IMR-90 (cell line): ENCODE measurements at places on chromosomes 16 and 17. TPM values are rescaled to one million over a fixed set of nuclear protein-coding genes. Genes with fewer than 3 reads are reported as not detected.

Gene NCOR1
- 78.0 and 80.3 TPM in 2 replicates for total RNA-seq

Gene TP53TG3B
- not detected in 2 replicates for total RNA-seq

Gene KIF2B
- not detected in 2 replicates for total RNA-seq

Gene CCL17
- not detected in 2 replicates for total RNA-seq

Gene AOC2
- total RNA-seq = 0.28 and 0.36 TPM in 2 replicates

Gene MYH1
- total RNA-seq = not detected in 2 replicates

Gene MYCBPAP
- under 0.01 and 0.18 TPM in 2 replicates for total RNA-seq

Gene CA5A
- not detected in 2 replicates for total RNA-seq

Gene KLHL10
- total RNA-seq = under 0.01 and 0.18 TPM in 2 replicates

Gene TNS4
- 0.28 TPM in 1 of 2 replicates, not detected in the other for total RNA-seq

Gene SP6
- total RNA-seq = under 0.01 TPM in 2 replicates

Gene TNFRSF17
- total RNA-seq = not detected in 2 replicates

Gene EPX
- total RNA-seq = not detected in 2 replicates

Gene ERN2
- 0.54 TPM in 1 of 2 replicates, not detected in the other for total RNA-seq

Gene BAIAP3
- total RNA-seq = 0.36 and 0.56 TPM in 2 replicates

Gene MAPT
- under 0.01 and 0.18 TPM in 2 replicates for total RNA-seq

Gene TMEM88
- not detected in 2 replicates for total RNA-seq

Gene TLCD1
- total RNA-seq = 3.6 and 3.9 TPM in 2 replicates

Gene DCTN5
- total RNA-seq = 111 and 121 TPM in 2 replicates

Gene KRTAP17-1
- not detected in 2 replicates for total RNA-seq

Gene TNP2
- not detected in 2 replicates for total RNA-seq

Gene ZNF594
- 7.2 and 8.1 TPM in 2 replicates for total RNA-seq

Gene KRTAP16-1
- not detected in 2 replicates for total RNA-seq

Gene GGT6
- total RNA-seq = not detected in 2 replicates

Gene COPRS
- total RNA-seq = 123 and 141 TPM in 2 replicates

Gene SKAP1
- not detected in 2 replicates for total RNA-seq

Gene DLX3
- total RNA-seq = not detected in 2 replicates

Gene KRTAP3-1
- total RNA-seq = not detected in 2 replicates

Gene JUP
- 12.9 and 14.7 TPM in 2 replicates for total RNA-seq

Gene HEATR9
- total RNA-seq = not detected in 2 replicates

Gene OR1A1
- not detected in 2 replicates for total RNA-seq

Gene SPIRE2
- total RNA-seq = 0.56 and 0.72 TPM in 2 replicates

Gene CLDN6
- total RNA-seq = not detected in 2 replicates

Gene MYL4
- 0.28 TPM in 1 of 2 replicates, not detected in the other for total RNA-seq

Gene CRAMP1
- 3.2 and 3.9 TPM in 2 replicates for total RNA-seq

Gene NT5M
- total RNA-seq = 0.18 and 0.28 TPM in 2 replicates

Gene SPAG9
- total RNA-seq = 75.5 and 93.9 TPM in 2 replicates

Gene CRHR1
- not detected in 2 replicates for total RNA-seq

Gene CDH3
- not detected in 2 replicates for total RNA-seq

Gene SLFN12L
- total RNA-seq = under 0.01 and 0.18 TPM in 2 replicates

Gene ZFHX3
- total RNA-seq = 1.4 and 2.2 TPM in 2 replicates

Gene ARHGAP23
- 9.3 and 17.8 TPM in 2 replicates for total RNA-seq

Gene THRA
- total RNA-seq = 20.8 and 22.0 TPM in 2 replicates

Gene C16orf89
- total RNA-seq = 0.18 TPM in 1 of 2 replicates, not detected in the other

Gene CEMP1
- not detected in 2 replicates for total RNA-seq

Gene PPP1R1B
- total RNA-seq = not detected in 2 replicates

Gene TBC1D3G
- not detected in 2 replicates for total RNA-seq

Gene PIK3R6
- total RNA-seq = not detected in 2 replicates

Gene APOH
- not detected in 2 replicates for total RNA-seq

Gene INCA1
- under 0.01 and 0.18 TPM in 2 replicates for total RNA-seq

Gene OR2C1
- total RNA-seq = under 0.01 TPM in 1 of 2 replicates, not detected in the other

Gene ACE
- 1.4 TPM in 2 replicates for total RNA-seq

Gene SLC12A3
- not detected in 2 replicates for total RNA-seq

Gene TBKBP1
- total RNA-seq = 3.4 and 3.6 TPM in 2 replicates
